ENCODE measurements at places on chromosomes 16 and 17.
A peak's percentile ranks its signal among the peaks of the same experiment; 100 is the strongest.

DNA sequence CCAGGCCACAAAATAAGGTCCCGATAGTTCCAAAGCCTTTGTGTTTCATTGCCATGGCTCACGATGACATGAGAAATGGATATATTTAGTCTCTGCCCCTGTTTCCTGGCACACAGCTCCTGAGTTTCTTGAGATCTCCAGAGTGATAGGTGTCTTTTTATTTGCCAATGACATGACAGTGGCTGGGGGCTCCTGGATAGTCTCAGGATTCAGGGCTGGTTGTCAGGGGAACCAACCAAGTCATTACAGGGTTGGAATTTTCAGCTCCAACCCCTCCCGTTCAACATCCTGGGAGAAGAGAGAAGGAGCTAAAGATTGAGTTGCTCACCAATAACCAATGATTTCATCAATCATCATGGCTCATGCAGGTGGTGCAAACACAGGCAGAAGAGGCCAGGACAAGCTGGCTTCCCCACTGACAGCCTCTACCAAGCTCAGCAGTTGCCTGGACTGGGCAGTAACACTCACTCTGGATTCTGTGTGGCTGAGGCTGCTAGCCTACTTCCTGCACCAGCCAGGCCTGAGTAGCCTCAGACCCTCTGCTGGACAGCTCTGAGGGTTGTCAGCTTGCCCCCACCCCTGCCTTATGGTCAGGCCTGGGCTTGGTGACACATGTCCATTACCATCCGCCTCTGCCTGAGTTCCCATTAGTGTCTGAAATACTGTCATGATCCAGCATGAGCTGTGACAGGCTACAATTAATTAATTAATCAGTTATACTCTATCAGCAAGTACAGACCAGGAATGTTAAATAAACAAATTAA, 534.4 kb upstream of the CDH5 start:
- no peak for DNase-seq

GRCh38 chr17:40092581-40092980, 7.8 kb downstream of the NR1D1 start:
- DNase-seq = no peak

DNA sequence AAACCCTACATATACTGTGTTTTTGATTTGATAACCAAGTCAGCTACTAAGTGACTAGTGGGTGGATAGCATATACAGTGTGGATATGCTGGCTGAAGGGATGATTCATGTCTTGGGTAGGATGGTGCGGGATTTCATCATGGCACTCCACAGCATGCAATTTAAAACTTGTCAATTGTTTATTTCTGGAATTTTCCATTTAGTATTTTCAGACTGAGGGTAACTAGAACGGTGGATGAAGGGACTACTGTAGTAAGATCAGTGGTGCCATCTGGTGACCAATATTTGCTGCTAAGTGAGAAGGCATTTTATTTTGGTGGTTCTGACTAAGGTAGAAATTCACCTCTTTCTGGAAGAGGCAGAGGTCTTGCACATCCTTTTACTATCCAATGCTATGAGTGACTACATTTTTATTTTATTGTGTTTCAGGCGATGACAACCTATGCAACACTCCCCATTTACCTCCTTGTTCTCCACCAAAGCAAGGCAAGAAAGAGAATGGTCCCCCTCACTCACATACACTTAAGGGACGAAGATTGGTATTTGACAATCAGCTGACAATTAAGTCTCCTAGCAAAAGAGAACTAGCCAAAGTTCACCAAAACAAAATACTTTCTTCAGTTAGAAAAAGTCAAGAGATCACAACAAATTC, 3.1 kb downstream of the CDC6 start:
- DNase-seq = no peak

GRCh38 chr16:14672403-14672971, 21.6 kb downstream of the PLA2G10 start:
- no peak for DNase-seq

DNA sequence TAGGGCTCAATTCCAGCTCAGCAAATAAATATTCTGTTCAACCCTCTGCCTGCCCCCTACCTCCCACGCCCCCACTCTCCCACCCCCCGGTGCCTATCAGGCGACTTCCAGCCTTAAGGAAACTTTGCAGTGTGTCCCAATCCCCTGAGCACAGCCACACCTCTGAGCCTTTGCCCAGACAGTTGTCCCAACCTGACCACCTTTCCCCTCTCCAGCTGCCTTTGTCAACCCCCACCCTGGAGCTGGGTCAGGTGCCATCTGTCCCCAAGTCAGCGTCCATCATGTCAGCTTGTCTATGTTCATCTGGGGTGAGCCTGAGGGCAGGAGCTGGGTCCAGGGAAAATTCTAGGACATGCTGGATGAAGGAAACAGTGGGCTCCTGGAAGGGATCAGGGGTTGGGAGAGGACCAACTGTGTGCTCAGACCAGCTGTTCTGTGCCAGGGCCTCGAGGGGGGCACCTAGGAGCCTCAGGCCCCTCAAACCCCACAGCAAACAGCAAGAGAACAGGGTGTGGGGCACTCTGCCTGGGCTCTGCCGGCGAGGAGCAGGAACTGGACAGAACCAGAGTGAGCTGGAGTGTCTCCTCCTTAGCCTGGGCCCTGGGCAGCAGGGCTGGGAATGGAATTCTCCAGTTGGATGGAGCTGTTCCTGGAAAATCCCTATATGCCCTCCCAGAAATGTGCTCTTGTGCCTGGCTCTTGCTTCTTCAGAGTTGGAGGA, 17.8 kb downstream of the CDH16 start:
- no peak for DNase-seq

- DNase-seq = no peak
Observed at GRCh38 chr17:61834610-61835009, 28.7 kb downstream of the BRIP1 start.

GRCh38 chr17:70355185-70355584, 185.9 kb downstream of the KCNJ2 start:
- no peak for DNase-seq

GRCh38 chr17:70668276-70668937, 499.1 kb downstream of the KCNJ2 start:
- no peak for DNase-seq

GRCh38 chr16:57315416-57315815, 30.9 kb upstream of the PLLP start:
- no peak for DNase-seq

DNA sequence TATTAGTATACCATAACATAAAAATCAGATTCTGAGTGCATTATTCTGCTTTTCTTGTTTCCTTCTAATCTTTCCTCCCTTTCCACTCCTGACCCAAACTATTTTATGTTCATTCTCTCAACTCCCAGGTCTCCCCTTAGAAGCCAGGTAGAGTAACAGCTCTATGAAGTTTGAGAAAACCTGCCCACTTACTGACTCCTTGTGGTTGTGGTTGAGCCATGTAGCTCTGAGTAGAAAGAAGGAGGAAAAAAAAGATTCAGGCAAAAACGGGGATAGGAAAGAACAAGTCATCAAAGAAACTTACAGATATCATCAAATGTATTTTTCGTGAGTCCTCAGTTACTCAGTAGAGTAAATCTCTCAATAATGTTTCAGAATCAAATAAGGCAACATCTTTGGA, 216.7 kb downstream of the PMP22 start:
- DNase-seq = no peak

GRCh38 chr16:177981-178667, 1.6 kb downstream of the HBA1 start:
- no peak for DNase-seq

DNA sequence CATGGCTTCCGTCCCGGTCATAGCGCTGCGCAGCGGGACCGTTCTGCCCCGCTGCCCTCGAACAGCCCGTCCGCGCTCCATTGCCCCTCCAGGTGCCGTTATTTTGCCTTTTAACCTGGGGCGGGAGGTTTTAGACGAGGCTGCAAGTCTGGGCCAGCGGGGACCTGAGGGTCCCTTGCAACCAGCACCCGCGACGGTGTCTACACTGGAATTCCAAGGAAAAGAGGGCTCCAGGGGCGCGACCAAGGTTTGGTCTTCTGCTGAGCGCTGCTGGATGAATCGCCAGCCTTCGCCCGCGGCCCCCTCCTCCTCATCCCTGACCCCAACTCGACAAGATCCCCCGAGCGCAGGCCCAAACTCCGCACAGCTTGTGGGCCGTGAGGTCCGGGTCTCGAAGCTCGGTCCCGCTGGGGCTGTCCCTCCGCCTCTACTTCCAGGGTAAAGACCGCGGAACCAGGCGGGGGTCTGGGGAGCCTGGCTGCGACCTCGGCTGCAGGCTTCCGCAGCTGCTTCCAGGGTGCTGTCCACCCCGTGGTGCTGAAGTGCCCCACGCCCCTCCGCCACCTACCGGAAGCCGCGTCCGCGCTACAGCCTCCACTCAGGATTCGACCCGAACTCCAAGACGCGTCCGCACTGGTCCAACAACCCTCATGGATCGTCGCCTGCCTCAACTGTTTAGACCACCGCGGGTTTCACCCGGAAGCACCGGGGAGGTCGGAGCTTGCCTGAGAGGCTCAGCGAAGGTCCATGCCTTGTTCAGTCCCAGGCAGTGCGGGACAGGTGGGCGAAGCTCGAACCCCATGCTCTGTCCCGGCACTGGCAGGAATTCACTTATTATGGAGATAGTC, 10.1 kb upstream of the CA4 start:
- DNase-seq = peak; percentile 49

DNA sequence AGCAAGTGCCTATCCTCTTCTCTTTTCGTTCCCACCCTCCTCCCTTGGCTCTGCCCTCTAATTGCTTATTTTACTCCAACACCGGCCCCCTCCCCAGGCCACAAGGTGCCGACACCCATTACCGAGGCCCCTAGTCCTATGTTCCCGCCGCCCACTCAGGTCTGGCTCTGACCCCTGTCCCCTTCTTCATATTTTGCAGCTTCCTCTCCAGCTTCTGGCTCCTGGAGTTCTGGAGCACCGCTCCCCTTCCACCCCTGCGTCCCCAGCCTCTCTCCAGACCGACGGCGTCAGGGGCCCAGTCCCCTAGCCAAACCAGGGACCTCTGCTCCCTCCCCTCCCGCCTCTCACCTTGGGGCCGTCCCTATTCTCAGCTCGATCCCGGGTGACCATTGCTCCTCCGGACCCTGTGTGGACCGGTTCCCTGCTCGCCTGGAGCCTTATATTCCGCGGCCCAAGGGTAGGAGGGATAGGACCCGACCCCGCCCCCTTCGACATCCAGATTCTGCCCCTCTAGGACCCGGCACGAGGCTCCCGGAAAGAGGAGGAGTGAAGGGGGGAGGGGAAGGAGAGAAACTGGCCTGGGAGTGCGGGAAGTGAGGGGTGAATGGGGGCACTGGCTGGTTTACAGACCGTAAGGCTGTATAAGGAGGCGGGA, at the start of gene HES7:
Gene HES7, minus strand, starts transcription at position 412 of the 655 bp plus-strand sequence. Its CDS starts 22 bp downstream, at position 390.
- DNase-seq = no peak

DNA sequence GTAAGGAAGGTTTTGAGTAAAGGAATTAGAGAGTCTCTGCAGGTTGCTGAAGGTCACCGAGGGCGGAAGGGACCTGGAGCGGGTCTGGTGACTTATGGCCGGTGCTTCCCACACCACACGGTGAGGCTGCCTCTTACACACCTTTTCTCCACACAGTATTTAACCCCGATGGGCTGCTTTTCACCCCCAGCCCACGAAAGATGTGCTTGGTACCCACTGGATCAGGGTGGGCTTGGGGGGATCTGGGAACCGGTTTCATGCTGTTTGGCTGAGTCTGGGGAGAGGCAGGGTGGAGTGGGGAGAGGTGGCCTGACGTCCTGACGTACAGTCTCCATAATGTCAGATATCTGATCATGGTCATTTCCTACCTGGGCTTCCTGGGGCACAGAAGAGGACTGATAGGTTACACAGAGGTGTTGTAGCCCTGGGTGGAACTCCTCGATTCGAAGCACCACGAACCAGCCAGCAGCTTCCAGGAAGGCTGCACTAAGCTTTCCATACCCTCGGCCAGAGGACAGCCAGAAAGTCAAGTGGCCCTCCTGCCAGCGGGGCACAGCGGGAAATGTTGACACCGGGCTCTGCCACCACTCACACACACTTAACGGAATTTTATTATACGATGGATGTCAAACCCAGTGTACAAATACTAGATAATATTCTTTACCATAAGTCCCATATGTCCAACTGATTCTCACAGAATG, 34.0 kb downstream of the OR1D5 start:
- no peak for DNase-seq

- DNase-seq = no peak
Observed at GRCh38 chr17:3968886-3969524, 4.8 kb upstream of the ATP2A3 start.

DNA sequence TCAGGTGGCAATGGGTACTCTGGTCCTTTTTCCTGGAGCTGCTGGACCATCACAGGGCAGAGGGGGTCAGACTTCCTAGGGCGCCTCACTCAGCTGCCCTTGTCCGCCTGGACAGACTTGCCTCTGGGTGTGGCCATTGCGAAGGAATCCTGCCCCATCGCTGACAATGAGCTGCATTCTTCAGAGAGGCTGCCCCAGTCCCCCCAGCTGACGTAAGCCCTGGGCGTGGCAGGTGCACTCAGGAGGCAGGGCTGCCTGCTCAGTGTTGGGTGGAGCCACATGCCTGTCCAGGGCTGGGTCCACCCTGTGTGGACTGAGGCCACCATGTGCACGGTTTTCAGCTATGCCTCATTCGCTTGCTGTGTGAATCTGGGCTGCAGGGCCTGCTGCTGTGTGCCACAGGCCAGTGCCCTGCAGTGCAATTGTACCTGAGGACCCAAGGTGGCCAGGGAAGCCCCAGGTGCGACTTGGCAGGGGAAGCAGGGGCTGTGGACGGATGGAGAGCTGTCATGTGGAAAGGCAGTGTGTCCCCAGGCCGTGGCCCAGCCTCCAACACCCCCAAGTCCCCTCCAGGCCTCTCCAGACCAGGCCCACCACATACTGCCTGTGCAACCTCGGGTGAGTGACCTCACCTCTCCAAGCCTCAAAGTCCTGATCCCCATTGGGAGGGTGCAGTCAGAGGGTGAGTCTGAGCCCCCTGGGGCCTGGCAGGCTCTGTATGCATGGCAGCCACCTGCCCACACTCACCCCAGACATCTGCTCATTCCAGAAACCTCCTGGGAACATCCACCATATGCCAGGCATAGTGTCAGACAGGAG, 14.0 kb upstream of the MPRIP start:
- no peak for DNase-seq

- no peak for DNase-seq
Observed at GRCh38 chr17:17091856-17092756, 49.8 kb downstream of the MPRIP start.

DNA sequence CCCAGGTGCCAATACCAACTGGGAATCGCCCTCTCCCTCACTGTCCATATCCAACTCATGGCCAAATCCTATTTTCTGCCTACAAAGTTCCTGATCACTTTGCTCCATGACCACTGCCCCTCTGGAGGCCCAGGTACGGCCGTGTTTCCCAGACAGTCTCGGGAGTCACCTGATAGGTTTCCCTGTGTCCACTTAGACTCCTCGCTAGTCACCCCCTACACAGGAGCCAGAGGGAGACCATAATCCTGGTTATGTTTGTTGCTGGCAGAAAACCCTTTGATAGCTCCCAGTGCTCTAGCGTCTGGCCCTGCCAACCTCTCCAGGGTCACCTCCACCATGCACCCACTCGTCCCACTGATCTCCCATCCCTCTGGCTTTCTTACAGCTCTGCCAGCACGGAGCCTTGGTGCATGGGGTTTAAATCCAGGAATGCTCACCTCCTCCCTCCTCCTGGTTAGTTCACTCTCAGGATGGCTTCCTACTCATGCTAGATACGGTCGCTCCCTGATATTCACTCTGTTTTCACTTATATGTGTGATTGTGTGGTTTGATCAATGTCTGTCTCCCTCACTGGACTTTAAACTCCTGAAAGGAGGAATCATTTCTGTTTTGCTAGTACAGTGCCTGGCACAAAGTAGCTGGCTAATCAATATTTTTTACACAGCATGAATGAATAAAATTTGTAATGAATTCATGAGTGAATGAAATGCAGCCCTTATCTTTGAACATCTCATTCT, 7.5 kb upstream of the CALB2 start:
- no peak for DNase-seq

All from stimulated activated CD4-positive, alpha-beta T cell treated with anti-CD3 and anti-CD28 coated beads, Interleukin-12 subunit alpha, Interleukin-12 subunit beta, amount 100 ng/mL, for 48 hours (primary cell).